ENCODE measurements at places on chromosomes 16 and 17.

DNA sequence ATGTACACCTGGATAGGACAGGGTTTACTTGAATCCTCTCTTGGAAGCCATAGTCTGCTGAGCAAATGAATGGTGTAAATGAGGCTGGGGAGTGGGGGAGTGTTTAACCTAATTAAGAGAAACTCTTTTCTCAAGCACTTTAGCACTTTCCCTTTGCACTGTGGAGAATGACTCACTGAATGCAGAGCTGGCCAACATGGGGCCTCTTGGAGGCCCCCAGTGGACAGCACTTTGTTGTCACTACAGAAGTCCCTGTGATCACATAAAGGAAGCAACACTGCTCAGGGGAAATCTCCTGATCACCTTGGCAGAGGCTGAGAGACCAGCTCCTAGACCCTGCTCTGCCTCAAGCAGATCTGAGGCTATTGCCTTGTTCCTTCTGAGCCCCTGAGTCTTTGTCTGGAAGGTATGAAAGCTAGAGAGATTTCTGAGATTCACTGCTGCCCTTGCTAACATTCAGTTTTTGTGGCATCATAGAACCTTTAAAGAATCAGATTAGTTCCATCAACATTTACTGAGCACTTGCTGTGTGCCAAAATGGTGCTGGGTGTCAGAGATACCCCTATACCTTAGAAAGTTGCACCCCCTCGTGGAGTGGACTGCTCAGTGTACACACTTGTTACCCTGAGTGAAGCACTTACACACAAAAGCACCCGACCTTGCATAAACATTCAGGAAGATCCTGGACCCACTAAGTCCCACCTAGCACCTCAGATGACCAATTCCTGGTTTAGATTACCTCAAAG lies 230.1 kb upstream of the CCL2 start:
- no peak for DNase-seq

- DNase-seq, result no peak
These were observed 393 bp downstream of the PSMC3IP start for GRCh38 chr17:42577140-42577531.

GRCh38 chr17:27329146-27329805 lies 35.4 kb downstream of the WSB1 start:
- DNase-seq, result no peak

DNA sequence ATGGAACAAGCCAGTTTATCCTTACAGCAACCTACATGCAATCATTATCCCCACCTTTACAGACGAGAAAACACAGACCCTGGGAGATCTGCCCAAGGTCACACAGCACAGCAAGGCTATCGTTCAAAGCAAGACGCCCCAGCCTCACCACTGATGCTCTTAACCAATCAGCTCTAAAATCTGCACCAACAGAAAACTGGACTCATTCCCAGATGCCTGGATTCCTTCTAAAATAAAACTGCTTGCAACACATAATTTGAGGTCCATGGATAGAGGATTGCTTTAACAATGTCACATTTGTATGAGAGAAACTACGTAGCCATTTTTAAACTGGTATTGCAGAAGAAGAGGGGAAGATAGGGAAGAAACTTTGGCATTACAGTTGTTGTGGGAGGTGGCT lies 6.8 kb downstream of the COTL1 start:
- no peak for DNase-seq

GRCh38 chr16:49283376-49284049 lies 1.9 kb upstream of the CBLN1 start:
- no peak for DNase-seq

DNA sequence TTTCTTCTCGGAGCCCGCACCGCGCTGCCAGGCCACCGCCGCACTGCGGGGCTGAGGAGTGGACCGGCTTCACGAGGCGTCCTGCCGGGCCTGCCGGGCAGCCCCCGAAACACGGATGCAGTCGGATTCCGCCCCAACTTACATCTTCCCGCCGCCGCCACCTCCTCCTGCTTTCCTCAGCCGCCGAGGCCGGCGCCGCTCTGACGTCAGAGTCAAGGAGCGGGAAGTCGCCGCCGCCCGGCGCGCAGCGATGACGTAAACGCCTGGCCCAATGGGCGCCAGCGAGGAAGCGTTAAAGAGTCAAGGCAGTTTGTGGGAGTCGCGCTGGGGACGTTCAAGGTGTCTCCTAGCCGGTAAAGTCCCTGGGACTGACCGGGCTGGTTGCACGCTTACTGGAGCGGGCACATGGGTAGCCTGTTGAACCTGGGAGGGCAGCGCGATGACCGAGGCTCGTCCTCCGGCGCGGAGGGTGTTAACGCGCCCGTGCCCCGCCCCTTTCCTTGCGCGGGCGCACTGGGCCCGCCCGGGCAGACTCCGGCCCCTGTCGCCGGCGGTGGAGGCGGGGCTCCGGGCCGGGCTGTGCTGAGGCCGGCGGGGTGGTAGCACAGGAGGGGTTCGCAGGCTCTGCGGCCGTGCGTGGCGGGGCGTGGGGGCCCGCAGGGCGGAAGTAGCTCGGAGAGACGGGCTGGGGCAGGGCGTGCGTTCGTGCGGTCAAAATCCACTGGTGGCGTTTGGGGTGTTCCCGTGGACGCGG lies at the start of gene RNPS1:
RNPS1 (minus strand) TSS at position 214 of the 754 bp plus-strand sequence. CDS start 3,483 bp downstream, outside the sequence.
- DNase-seq, result peak; percentile 89
